Erythroblast (primary cell): ENCODE measurements at places on chromosomes 6 and 20.

GRCh38 chr6:162364488-162364887 lies 363.1 kb downstream of the PRKN start:
- DNase-seq, result peak; percentile 47

- no peak for DNase-seq
Observed at GRCh38 chr6:161701056-161701455, 427.2 kb upstream of the AGPAT4 start.

DNA sequence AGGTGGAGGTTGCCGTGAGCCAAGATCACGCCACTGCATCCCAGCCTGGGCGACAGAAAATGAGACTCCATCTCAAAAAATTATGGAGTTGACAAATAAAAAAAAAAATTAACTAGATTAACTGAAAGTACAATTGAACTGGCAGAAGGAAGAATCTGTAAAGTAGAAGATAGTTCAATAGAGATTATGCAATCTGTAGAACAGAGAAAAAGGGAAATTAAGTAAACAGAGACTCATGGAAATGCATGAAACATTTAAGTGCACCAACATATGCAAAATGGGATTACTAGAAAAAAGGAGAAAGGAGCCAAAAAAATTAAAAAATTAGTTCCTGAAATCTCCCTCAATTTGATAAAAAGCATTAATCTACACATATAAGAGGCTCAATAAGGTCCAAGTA lies 188.8 kb upstream of the KHDRBS2 start:
- DNase-seq, result no peak

DNA sequence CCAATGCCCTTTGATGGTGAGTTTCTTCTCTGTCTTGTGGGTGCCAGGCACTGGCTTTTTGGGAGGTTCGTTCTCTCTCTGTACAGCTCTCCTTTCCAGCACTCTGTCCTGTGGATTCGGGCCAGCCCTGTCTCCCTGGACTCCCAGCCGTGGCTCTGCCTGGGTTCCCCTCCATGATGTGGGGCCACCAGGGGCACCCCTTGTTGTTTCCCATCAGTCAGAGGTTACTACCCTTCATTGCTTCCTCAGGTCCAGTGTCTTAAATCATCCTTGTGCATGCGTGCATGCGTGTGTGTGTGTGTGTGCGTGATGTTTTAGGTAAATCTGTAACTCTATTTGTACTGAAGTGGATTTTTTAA lies 40.5 kb downstream of the DYNLT1 start:
- DNase-seq, result no peak

- no peak for DNase-seq
Observed at GRCh38 chr20:4084096-4084495, 68.7 kb upstream of the RNF24 start.

GRCh38 chr20:51339721-51340450 lies 202.6 kb downstream of the NFATC2 start:
- no peak for DNase-seq

DNA sequence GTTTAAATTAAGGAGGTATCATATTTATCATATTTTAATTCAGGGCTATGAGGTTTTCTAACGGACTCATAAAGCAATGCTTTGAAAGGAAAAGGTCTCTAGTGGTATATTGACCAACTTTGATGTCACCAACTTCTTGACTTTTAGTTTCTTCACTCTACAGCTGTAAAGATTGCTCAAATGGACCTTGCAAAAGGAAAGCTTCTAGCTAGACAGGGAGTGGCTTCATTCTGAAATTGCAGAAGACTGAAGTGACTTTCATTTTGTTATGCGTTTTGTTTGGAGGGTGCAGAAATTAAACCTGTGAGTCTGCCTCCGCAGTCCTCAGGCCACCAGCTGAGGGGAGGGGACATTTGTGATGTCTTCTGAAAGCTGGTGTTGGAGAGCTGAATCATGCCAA lies 95.7 kb downstream of the SLC24A3 start:
- no peak for DNase-seq

- no peak for DNase-seq
Observed at GRCh38 chr6:20732896-20733295, 198.6 kb downstream of the CDKAL1 start.

- DNase-seq, result no peak
Observed at GRCh38 chr20:33810259-33810658, 889 bp upstream of the CHMP4B start.

- DNase-seq, result no peak
Observed at GRCh38 chr20:63947638-63948456, 8.4 kb downstream of the UCKL1 start.

GRCh38 chr6:28758046-28758817 lies 165.6 kb downstream of the TRIM27 start:
- peak; percentile 43 for DNase-seq

DNA sequence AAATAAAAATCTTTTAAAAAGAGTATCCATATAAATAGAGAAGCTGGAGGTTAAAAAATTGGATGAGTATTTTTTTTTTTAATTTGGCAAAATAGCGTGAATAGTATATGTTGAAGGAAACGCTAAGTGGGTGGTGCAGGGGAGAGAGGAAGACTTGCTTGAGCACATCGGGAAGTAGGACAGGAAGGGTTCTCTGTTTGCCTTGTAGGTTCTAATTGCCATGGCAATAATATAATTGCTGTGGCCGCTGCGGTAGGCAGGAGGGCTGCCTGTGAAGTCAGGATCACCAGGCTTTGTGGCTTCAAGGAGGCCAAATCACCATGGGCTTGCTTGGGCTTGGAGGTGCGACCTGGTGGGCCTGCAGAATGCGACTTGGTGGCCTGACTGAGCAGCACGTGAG lies 35.1 kb downstream of the IGF2R start:
- no peak for DNase-seq

GRCh38 chr20:49570828-49571552 lies 3.1 kb upstream of the PTGIS start:
- DNase-seq, result no peak

DNA sequence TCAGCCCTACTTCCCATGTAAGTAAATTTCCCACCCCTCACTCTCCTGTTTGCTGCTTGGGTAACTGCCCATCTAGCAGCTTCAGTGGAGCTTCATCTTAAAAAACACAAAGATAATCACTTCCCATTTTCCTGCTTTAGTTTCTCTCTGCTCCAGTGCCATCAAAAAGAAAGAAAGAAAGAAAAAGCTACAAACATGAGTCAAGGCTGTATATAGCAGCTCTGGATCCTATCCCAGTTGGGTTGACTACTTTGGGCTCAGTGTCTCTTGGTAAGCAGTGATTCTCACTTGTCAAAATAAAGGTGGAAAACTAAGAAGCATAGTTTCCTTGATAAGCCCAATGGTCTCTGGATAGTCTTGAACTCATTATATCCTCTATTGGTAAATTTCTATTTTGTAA lies 48.7 kb upstream of the SRPK1 start:
- no peak for DNase-seq

DNA sequence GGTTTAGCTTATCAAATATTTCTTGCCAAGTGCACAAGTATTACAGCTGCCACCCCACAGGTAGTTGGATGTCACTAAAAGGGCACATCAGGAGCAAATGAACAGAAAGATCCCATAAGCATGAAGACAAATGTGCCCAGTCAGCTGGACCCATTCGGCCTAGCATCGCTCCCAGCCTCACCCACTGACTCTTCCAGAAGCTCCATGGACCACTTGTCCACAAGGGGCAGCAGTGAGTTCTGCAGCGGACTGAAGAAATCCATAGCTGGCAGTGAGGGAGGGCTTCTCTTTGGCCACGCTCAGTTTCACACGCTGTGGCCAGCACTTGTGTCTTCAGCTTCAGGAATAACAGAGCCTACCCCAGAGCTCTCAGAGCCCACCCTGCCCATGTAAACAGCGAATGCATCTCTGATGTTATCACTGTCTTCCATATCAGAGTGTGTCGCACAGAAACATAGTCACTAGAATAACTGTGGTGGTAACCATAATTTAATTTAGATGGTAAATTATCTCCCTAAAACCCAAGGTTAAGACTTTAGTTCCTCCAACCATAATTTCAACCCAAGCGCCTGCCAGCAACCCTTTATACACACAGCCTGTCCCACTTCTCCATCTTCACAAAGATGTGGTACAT lies 15.8 kb downstream of the CGA start:
- peak; percentile 69 for DNase-seq

- DNase-seq, result no peak
Observed at GRCh38 chr6:144334150-144334708, 49.1 kb downstream of the UTRN start.

DNA sequence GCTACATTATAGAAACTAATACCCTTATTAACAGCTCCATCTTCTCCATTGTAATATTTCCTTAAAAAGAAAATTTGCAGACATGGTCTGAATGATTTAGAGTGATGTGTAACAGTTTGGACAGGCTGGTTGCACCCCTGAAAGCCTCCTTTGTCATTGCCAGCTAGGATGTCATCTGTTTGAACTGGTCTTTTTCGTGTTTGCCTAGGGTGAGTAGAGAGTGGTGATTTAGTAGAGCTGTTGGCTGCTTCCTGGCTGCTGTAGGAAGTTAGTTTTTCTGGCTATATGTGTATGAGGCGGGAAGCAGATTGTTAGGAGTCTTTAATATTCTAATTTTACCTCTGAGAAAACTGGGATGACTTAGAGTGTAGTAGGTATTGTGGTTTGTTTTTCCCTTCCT lies 101.1 kb downstream of the ZFAND3 start:
- no peak for DNase-seq

GRCh38 chr6:24667378-24667803 lies 514 bp downstream of the ACOT13 start:
- peak; percentile 79 for DNase-seq

- DNase-seq, result no peak
Observed at GRCh38 chr6:40492187-40492586, 95.0 kb downstream of the LRFN2 start.

DNA sequence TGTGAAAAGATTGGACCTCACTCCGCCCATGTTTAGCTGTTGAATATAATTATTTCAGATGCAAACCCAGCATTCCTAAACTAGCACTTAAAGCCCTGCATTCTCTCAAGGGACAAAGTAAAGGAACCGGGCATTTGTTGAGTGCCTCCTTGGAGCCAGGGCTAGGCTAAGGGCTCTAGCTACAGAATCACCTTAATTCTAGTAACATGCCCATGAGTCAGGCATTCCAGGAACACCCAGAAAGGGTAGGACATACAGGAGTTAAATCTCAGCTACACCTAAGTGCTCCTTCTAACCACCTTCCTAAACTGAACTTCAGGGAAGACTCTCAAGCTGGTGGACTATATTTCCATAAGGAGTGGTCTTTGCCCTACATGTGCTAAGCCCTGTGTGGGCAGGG lies 89.4 kb downstream of the SLC24A3 start:
- no peak for DNase-seq

DNA sequence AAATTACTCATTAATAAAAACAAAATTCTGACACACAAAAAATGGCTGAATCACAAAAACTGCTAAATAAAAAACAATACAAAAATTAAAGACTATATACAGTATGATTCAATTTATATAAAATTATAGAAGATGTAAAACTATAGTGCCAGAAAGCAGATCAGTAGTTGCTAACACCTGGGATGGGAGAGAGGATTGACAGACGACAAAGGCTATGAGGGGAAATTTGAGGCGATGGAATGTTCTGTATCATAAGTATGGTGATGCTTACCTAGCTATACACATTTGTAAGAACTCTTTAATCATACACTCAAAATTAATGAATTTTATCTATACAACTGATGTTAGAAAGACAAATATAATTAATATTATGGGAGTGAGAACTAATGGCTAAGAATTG lies 247.9 kb upstream of the GJE1 start:
- DNase-seq, result no peak

DNA sequence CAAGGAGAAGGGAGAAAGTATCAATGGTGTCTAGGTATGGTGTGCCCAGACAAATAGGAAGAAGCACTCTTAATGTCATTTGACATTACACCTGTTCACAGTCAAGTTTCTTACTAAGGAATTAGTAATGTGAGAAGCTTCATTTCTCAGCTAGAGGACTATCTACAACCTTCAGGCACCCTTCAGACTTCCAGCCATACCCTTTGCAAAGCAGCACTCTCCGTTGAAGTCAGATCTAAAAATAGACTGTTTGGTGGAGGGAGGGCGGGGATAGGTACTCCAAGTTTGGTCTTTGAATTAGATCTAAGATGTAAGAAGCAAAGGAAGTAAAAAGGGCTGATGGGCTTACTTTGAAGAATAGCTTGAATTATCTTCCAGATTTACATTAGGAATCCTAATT lies 311.1 kb downstream of the SLC35F1 start:
- DNase-seq, result no peak

- no peak for DNase-seq
Observed at GRCh38 chr6:27879837-27880236, 32.4 kb downstream of the OR2B2 start.
